Stomach (tissue), 19 donors: ENCODE measurements at places on chromosomes 7 and 10. TPM values are rescaled to one million over a fixed set of nuclear protein-coding genes. Genes with fewer than 3 reads are reported as not detected.

- no peaks in the 10 kb centered on the region for H3K36me3 ChIP-seq
- no peaks in the 10 kb centered on the region for H3K4me1 ChIP-seq
- H3K27me3 ChIP-seq, result peaks cover 6% of the 10 kb centered on the region
- no peak overlapping the region for H3K4me3 ChIP-seq
- DNase-seq, result no peak
These were observed 55.6 kb upstream of the BET1 start for GRCh38 chr7:94059746-94060145.

- H3K4me3 ChIP-seq, result no peak overlapping the region
- no peaks in the 10 kb centered on the region for H3K36me3 ChIP-seq
- no peaks in the 10 kb centered on the region for H3K27me3 ChIP-seq
- DNase-seq, result peak; percentile 72
- peaks cover 50% of the 10 kb centered on the region for H3K4me1 ChIP-seq
- H3K27ac ChIP-seq, result peak overlapping the region; percentile 88
These were observed 123.4 kb downstream of the CUX1 start for GRCh38 chr7:101940830-101941229.

- peaks cover 6% of the 10 kb centered on the region for H3K36me3 ChIP-seq
- H3K4me1 ChIP-seq, result peaks cover 48% of the 10 kb centered on the region
- peak overlapping the region; percentile 93 for H3K27ac ChIP-seq
- H3K4me3 ChIP-seq, result no peak overlapping the region
- H3K27me3 ChIP-seq, result no peaks in the 10 kb centered on the region
These were observed 5.9 kb upstream of the SUN1 start for GRCh38 chr7:826230-826917.

The ATE1 gene
- total RNA-seq, result 8.8 TPM

The STOX1 gene
- total RNA-seq, result 3.0 TPM

DNA sequence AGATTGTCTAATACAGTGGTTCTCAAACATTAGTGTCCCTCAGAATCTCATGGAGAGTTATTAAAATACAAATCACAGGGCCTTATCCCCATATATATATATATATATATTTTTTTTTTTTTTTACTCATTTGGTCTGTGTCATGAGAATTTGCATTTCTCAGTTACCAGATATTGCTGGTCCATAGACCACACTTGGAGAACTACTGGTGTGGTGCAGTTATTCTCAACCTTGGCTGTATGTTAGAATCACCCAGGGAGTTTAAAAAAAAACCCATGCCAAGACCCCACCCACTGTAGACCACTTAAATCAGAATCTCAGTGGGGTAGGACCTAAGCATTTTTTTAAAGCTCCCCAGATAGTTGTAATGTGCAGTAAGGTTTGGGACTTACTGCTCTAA lies 179.9 kb downstream of the AUTS2 start:
- H3K27me3 ChIP-seq, result no peaks in the 10 kb centered on the region
- H3K4me3 ChIP-seq, result no peak overlapping the region
- DNase-seq, result no peak
- peaks cover 10% of the 10 kb centered on the region for H3K4me1 ChIP-seq
- H3K27ac ChIP-seq, result no peak overlapping the region

The SUFU gene
- 2.9 TPM for total RNA-seq
